T47D (cell line): ENCODE measurements at places on chromosomes 12 and 14.

DNA sequence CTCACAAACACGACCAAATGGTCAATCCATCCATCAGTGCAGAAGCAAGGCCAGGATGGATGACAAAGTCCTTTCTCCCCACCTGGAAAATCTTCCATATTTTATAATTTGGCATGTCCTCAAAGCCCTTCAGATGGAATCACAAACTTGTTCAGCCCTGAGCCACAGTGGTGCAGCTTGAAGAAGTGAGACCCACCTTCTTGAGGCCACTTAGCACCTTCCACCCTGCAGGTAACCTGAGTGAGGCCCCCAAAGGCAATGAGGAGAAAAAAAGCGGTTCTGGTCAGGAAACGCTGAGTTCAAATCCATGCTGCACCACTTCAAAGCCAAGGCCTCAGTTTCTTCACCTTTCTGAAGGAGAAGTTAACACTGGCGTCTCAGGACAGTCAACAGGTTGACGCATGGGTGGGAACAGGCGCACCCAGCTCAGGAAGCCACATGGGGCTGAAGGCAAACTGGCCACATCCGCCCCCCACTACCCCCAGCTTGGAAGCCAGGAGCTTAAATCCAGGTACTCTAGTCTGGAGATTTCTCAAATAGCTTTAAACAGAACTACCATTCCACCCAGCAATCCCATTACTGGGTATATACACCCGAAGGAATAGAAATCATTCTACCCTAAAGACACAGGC, 320.4 kb downstream of the BCL11B start:
- no peak for DNase-seq

DNA sequence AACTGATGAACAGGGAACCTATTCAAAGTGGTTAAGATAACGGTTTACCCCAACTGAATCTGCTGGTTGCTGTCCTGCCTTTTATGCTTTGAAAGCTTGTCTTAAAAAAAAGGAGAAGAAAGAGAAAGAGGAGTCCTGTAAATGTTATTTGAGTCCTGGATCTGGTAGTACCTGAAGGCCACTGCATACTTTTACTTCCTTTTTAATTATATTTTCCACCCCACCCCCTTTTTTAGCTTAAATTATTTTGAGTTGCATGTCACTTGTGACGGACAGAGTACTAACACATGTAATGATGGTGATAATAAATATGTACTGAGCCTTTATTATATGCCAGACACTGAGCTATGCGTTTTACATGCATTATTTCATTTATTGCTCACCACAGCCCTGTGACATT, 2.5 kb upstream of the AMIGO2 start:
- no peak for DNase-seq

DNA sequence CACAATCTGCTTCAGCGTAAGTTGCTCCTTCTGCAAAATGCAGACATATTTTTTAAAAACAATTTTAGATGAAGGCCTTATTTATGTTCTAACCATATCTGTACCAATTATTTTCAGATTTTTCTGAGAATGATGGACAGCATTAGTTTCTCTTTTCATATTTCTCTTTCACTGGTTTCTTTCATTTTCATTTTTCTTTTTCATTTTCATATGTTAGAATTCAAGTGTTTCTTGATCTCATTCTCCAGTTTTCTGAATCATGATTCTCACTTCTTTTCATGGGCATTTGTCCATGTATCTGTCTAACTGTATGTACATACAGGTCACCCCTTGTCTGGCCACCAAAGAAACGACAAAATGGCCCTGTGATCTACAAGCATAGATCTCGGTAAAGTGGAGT, 346.6 kb downstream of the NAV3 start:
- no peak for DNase-seq

- DNase-seq, result no peak
These were observed 316.1 kb upstream of the SEL1L start for GRCh38 chr14:81849714-81850113.

DNA sequence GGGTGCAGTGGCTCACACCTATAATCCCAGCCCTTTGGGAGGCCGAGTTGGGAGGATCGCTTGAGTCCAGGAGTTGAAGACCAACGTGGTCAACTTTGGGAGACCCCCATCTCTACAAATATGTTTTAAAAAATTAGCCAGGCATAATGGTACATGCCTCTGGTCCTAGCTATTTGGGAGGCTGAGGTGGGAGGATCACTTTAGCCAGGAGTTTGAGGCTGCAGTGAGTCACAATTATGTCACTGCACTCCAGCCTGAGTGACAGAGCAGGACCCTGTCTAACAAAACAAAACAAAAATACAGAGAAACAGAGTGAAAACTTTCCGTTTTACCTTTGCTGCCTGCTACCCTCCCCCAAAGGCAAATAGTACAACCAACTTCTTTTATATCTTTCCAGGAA, 60.2 kb downstream of the SRGAP1 start:
- no peak for DNase-seq

DNA sequence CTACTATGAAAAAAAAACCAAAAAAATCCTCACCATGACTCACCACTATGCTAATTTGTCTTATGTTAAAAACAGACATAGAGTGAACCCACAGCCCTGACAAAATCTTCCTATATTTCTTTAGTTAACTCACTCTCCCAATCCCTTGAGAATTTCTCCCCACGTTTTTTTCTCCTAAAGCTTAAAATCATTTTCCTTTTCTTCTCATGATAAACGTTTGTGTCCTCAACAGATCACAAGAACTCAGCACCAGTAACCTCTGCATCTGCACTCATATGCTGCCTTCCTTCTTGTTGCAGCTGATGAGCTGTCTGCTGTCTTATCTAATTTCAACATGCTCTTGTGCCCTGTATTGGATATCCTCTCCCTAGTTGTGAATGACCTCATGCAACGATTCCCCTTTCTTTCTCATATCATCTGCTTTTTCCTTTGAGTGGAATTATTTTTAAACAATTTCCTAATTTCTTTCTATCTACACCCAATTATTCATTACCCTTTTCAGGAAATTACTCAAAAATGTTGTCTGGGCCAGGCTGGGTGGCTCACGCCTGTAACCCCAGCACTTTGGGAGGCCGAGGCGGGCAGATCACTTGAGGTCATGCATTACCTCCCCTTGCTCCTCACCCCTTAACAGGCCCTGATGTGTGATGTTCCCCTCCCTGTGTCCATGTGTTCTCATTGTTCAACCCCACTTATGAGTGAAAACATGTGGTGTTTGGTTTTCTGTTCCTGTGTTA, 427.5 kb upstream of the MGAT4C start:
- DNase-seq, result no peak

DNA sequence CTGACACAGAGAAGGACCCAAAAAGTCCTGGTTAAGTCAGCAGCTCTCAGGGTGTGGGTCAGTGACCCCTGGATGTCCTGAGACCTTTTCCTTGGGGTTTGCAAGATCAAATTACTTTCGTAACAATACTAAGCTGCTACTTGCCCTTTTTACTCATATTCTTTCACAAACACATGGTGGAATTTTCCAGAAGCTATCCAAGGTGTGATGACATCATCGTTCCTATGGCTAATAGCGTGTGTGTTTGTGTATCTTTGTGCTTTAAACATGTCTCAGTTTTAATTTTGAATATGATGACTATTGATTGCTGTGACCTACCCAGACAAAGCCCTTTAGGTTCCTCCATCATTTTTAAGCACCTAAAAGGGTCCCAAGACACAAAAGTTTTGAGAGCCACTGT, 176.2 kb downstream of the PHETA1 start:
- DNase-seq, result peak; percentile 31

DNA sequence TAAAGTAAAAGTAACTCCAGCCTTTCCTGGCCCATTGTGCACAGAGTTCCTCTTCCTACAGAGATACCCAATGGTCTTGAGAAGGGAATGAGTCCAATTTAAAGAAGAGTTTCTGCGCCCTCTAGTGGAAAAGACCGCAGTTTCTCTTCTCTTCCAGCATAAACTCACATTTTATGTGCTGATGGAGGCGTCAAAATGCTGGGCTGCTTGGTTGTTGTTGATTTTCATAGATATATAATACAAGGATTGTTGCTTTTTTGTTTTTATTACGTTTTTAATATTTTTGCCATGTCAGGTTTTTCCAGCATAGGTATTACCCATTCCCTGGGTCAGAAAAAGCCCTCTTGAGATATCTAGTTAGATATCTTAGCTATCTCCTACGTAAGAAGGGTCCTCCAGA, 356.9 kb upstream of the STXBP6 start:
- DNase-seq, result peak; percentile 84

DNA sequence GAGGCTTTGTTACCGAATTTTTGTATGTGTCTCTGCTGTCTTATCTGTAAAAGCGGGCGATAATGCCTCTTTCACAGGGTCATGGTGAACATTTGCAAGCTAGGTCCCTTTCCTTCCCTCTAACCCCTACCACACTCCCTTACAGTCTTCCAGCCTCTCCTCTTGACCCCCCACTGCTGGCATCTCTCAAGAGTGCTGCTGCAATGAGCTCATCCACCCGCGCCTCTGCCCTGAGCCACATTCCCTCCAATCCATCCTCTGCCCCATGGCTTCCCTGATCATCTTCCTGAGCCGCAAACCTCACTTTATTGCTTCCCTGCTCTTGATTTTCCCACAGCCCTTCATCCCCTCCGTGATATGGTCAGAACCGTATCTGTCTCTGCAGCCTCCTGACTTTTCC, 343.6 kb downstream of the BCL11B start:
- DNase-seq, result no peak

GRCh38 chr12:8644345-8645248, 18.0 kb downstream of the MFAP5 start:
- no peak for DNase-seq

DNA sequence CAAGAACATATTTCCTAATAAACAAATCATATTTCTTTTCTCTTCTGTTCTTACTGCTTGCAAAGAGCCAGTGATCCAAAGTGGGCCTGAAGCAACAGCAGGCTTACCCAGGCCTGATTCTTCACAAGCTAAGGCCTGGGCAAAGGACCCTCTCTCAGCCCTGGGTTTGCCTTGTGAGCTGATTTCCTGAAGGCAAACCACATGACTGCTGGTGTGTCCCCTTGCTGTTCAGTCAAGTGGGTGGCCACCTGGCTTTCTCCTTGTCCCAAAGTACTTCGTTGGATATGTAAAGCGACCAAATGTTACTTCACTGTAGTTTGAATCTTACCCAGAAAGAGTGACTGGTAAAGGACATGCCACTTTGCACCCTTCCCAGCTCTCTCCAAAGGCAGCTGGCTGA, 392.9 kb downstream of the ZFP36L1 start:
- no peak for DNase-seq

DNA sequence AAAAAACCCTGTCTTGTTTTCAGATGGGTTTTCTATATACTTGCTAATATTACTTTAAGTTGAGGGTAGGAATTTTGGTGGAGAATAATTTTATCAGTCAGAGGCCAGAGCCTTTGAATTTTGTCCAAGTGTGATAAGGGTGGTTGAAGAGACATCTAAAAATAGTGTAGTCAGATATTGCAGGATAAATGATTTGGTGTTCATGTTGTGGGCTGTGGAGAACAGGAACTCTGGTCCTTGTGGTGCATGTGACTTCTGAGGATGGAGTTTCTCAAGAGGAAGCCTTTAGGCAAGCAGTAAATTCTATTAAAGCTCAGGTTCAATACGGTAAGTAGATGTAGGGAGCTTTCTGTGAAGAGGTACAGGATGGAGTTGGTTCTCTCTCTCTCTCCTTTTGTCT, 2.8 kb downstream of the ADAM21 start:
- DNase-seq, result no peak

DNA sequence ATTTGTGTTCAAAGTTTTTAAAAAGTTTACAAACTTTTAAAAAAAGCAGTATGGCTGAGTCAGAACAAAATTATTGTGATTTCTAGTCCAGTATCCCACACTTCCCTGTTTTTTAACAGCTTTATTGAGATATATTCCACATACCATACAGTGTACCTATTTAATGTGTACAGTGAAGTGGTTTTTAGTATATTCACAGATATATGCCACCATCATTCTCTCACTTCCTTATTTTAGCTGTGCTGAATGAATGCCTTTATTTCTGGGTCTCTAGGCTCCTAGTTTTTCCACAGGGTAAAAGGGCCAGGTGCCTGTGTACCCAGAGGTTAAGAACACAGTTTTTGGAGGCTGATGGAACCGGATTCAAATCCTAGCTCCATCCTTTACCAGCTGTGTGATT, 58.9 kb upstream of the SRSF5 start:
- DNase-seq, result no peak

GRCh38 chr14:68977180-68977717, 1.9 kb downstream of the ACTN1 start:
- DNase-seq, result no peak

- DNase-seq, result no peak
These were observed 156.0 kb upstream of the PLEKHG7 start for GRCh38 chr12:92546635-92547348.

GRCh38 chr12:12171991-12172511, 94.8 kb downstream of the LRP6 start:
- DNase-seq, result peak; percentile 2

DNA sequence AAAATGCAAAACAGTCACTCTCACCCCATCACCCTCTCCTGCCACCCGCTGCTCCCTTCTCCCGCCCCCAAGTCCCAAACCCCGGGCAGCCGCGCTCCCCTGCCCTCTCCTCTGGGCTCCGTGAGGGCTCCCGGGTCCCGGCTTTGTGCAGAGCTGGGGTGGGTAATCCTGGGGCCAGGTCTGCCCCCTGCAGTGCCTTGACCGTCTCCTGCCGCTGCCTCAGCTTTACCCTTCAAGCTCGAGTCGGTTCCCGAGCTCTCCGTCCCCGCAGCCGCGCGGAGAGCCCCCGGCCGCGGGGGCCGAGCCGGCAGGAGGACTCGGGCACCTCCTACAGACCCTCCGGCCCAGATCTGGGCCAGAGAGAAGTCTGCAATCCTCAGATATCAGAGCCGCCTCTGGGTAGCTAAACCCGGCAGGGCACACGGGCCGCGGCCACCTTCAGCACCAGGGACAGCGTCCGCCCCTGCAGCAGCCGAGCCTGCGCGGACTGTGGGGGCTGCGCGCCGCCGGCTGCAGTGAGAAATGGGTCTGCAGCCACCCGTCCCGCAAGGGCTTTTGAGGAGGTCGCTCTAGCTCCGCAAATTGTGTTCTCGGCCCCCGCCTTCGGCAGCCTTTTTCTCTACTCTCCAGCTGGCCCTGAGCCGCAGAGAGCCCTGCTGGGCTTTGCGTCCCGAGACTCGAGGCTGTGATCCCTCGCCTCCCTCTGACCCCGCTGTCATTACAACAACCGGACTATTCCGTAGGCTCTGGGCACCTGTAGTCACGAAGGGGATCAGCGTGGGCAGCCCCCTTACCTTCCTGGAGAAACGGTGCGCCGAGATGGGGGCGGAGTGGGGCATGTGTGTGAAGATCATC, 1.2 kb downstream of the PRMT8 start:
- peak; percentile 86 for DNase-seq

DNA sequence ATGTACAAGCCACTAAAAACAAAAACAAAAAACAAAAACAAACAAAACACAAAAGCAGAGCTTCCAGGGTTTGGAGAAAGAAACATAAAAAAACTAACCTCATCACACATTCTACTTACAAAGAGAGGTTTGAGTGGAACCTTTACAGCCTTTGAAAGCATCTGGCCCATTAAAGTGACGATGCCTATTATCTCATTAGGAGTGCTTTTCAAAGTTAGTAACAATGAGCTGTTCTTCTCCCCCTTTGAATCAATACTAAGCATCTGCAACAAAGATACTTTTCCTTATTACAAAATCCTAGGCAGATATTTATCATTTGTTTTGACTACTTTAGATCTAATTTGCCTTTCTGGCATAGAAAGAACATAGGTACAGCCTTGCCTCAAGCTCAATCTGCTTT, 217.3 kb downstream of the PPM1H start:
- no peak for DNase-seq

- no peak for DNase-seq
These were observed 3.3 kb downstream of the PRICKLE1 start for GRCh38 chr12:42586268-42586667.
